B cell (primary cell): ENCODE measurements at places on chromosomes 13 and 19.
A peak's percentile ranks its signal among the peaks of the same experiment; 100 is the strongest.

DNA sequence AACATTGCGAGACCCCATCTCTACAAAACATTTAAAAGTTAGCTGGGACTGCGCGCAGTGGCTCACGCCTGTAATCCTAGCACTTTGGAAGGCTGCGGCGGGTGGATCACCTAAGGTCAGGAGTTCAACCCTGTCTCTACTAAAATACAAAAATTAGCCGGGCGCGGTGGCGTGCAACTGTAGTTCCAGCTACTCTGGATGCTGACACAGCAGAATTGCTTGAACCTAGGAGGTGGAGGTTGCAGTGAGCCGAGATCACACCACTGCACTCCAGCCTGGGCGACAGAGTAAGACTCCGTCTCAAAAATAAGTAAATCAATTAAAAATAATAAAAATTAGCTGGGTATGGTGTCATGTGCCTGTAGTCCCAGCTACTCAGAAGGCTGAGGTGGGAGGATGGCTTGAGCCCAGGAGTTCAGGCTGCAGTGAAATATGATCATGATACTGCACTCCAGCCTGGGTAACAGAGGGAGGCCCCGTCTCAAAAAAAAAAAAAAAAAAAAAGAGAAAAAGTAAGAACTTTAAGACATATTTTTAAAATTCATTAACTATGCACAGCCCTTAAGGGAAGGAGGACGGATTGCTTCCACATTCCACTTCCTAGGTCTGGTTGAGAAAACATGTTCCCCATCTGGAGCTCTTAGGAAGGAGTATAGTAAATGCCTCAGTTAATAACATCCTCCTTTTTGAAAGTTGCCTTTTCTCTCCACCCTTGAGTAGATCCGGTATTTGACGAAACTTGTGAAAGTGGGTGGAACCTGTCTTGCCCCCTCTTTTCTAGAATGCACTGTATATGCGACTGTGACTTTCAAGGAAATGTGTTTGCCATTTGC is 26.1 kb downstream of the EXOC3L2 start:
- H3K27me3 ChIP-seq = no peaks in the 10 kb centered on the region
- DNase-seq = no peak
- no peaks in the 10 kb centered on the region for H3K4me1 ChIP-seq

- H3K36me3 ChIP-seq = no peaks in the 10 kb centered on the region
- H3K27me3 ChIP-seq = peaks cover 13% of the 10 kb centered on the region
- H3K27ac ChIP-seq = no peak overlapping the region
- no peaks in the 10 kb centered on the region for H3K4me1 ChIP-seq
These were observed 12.4 kb upstream of the SIAH3 start for GRCh38 chr13:45863709-45864590.

- H3K27me3 ChIP-seq = no peaks in the 10 kb centered on the region
- no peak overlapping the region for H3K4me3 ChIP-seq
- no peaks in the 10 kb centered on the region for H3K4me1 ChIP-seq
- no peak overlapping the region for H3K27ac ChIP-seq
These were observed 94.1 kb upstream of the UFM1 start for GRCh38 chr13:38255600-38255999.

GRCh38 chr13:75492389-75492788 is 10.4 kb upstream of the TBC1D4 start:
- H3K4me3 ChIP-seq = no peak overlapping the region
- no peak for DNase-seq

DNA sequence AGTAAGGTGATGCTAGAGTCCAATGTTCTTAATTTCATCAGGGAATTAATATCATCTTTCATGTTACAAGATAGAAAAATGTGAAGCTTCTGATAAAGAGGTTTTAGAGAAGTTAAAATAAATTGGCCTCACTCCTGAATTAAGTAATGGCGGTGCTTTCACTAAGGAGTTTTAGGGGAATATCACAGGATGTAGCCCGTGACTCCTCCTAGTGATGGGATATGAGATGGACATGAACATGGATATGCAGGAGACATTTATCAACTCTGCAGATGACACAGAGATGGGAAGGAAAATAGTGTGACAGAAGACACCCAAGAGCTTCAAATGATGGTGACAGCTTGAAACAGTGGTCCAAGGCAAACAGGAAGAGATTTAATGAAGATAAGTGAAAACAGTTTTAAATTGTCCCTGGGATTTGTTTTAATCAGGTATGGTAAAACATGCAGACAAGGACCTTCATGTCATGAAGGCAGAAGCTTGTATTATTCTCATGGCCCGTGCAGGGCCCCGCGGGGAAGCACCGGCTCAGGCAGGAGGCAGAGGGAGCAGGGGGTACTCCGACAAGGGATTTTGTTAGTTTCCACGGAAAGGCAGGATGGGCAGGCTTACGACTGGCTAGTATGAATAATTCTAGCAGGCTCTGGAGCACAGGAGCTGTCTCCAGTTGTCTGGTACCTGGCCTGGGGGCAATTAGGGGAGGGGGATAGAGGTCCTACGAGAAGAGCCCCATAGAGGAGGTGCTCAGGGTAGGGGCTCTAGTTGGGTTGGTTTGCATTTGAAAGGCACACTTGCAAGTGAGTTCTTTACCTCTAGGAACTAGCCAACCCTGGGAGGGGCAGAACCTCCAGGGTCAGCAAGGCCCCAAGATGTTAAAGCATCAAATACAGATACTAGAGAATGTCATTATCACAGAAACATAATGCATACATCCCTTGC is 38.7 kb upstream of the FARP1 start:
- H3K4me3 ChIP-seq = no peak overlapping the region
- no peak for DNase-seq
- no peaks in the 10 kb centered on the region for H3K36me3 ChIP-seq
- H3K4me1 ChIP-seq = no peaks in the 10 kb centered on the region

DNA sequence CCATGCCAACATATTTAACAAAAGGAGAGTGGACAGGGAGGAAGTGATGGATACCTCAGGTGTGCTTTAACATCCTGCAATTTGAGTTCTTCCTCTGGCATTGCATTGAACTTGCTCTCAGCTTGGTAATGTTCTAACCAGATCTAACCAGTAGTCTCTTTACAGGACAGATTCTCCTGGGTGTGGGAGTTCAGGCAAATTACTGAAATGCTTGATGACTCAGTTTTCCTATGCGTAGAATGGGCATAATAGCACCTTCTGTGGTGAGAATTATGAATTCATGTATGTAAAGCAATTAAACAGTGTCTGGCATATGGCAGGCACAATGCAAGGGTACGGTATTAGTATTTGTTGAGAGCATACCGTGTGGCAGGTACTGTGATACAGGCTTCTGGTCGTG is 3.6 kb downstream of the AKAP11 start:
- H3K4me3 ChIP-seq = no peak overlapping the region
- H3K36me3 ChIP-seq = no peaks in the 10 kb centered on the region
- H3K4me1 ChIP-seq = peaks cover 71% of the 10 kb centered on the region
- DNase-seq = no peak

DNA sequence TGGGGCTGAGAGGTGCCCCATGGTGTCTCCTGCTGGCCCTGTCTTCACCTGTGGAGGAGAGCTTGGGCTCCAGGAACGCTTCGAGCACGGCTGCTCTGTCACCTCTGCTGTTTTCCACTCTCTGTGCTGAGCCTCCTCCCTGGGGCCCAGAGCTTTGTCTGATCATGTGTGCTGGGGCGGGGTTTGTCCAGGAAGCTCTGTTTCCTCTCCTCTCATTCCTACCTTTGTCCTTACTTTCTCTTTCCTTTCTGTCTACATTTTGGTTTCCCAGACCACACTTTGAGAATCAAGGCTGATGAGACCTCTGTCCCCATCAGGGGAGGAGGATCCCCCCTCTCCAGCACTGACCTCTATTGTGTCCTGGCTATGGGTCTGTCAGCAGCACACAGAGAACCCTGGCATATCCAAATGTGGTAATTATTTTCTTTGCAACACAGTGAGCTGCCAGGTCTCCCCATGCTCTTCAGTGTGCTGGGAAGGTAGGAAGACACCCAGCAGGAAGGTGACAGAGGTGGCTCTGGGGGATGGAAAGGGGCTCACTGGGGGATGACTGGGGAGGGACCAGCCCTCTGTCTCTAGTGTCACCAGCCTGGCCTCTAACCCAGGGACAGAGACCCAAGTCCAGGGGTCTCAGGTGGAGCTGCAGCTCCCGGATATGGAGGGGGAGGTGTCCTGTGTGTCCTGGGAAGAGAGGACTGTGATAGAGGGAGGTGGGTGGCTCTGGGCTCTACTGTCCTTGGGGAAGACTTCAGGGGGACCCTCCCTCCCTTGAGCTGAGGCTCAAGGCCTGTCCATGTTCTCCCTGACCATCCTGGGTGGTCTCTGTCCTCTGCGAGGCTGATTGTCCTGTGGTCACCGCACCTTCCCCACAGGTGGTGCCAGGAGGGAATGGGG is at the start of gene CEACAM1:
Gene CEACAM1, minus strand, starts transcription at position 128 of the 894 bp plus-strand sequence. Its CDS starts 107 bp downstream, at position 21.
- H3K27me3 ChIP-seq = no peaks in the 10 kb centered on the region
- peak within 1 kb of the TSS; percentile 67 for H3K27ac ChIP-seq

- peak overlapping the region; percentile 45 for H3K27ac ChIP-seq
- peak overlapping the region; percentile 61 for H3K4me3 ChIP-seq
- peaks cover 30% of the 10 kb centered on the region for H3K4me1 ChIP-seq
- peaks cover 6% of the 10 kb centered on the region for H3K27me3 ChIP-seq
- no peaks in the 10 kb centered on the region for H3K36me3 ChIP-seq
These were observed 454 bp downstream of the BLVRB start for GRCh38 chr19:40465025-40465556.

GRCh38 chr13:33362986-33363727 is 77.6 kb upstream of the STARD13 start:
- H3K4me3 ChIP-seq = no peak overlapping the region
- H3K27me3 ChIP-seq = no peaks in the 10 kb centered on the region
- H3K36me3 ChIP-seq = no peaks in the 10 kb centered on the region
- DNase-seq = peak; percentile 66
- H3K4me1 ChIP-seq = peaks cover 22% of the 10 kb centered on the region

GRCh38 chr13:110236831-110237261 is 70.1 kb downstream of the COL4A1 start:
- no peak overlapping the region for H3K27ac ChIP-seq
- no peaks in the 10 kb centered on the region for H3K4me1 ChIP-seq
- no peak overlapping the region for H3K4me3 ChIP-seq
- peaks cover 6% of the 10 kb centered on the region for H3K27me3 ChIP-seq

DNA sequence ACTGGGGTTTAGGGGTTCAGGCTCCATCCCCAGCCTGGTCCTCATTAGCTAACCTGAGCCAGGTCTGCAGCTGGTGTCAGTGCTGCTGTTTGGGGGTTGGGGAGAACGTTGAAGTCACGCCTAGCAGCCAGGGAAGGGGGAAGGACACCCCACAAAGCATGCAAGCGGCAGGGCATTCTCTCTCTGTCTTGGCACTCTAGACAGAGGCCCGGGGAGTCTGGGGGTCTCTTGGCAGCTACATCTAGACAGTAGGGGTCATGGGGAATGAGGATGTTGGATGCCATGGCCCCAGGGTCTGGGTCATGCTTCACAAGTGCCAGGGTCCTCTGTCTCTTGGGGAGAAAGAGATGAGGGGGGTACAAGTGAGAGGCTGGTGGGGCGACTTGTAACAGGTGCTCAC is 2.6 kb downstream of the ERICH4 start:
- H3K4me1 ChIP-seq = peaks cover 10% of the 10 kb centered on the region
- no peak overlapping the region for H3K27ac ChIP-seq
- no peak overlapping the region for H3K4me3 ChIP-seq

DNA sequence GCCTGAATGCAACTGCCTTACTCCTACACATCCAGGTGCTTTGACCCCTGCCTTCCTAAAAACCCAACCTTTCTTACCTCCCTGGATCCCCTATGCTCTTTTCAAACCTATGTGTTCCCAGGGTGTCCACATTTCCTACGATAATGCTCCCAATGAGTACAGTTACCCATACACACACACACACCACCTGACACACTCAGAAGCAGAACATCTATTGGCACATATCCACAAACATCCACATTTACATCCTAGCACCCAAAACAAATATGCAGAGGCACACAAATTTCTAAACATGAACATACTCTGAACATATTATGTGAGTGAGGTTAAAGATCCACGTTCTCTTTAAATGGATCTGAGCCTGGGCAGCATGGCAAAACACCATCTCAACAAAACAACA is 22.4 kb upstream of the PLAUR start:
- no peaks in the 10 kb centered on the region for H3K27me3 ChIP-seq
- H3K36me3 ChIP-seq = no peaks in the 10 kb centered on the region
- no peaks in the 10 kb centered on the region for H3K4me1 ChIP-seq
- no peak for DNase-seq

- H3K4me3 ChIP-seq = no peak overlapping the region
- no peaks in the 10 kb centered on the region for H3K27me3 ChIP-seq
- DNase-seq = no peak
These were observed 56.4 kb downstream of the IER2 start for GRCh38 chr19:13206587-13206986.

- H3K27me3 ChIP-seq = no peaks in the 10 kb centered on the region
- DNase-seq = no peak
- H3K4me3 ChIP-seq = no peak overlapping the region
- H3K36me3 ChIP-seq = no peaks in the 10 kb centered on the region
These were observed 423.6 kb downstream of the NDFIP2 start for GRCh38 chr13:79904581-79904980.

DNA sequence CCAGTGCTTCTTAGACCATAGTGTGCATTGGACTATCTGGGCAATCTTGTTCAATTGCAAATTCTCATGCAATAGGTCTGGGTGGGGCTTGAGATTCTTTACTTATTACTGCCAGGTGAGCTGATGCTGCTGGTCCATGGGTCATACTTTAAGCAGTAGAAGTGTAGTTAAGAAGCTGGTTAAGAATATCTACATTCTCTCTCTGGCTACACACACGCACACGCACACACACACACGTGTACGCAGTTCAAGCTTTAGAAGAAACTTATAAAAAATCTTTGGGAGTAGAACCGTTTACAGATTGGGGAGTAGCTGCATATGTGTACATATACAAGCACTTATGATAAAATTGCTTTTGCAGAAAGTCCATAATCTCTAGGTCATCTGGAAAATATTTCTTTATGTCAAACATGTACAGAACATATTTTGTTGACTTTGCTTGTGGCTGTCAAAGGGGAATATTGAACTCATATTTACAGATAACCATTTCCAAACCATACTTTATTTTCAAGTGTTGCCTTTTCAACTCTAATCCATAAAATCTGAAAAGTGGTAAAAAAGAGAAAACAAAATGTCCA is 99.7 kb downstream of the GPC6 start:
- no peak overlapping the region for H3K4me3 ChIP-seq
- no peaks in the 10 kb centered on the region for H3K4me1 ChIP-seq
- no peaks in the 10 kb centered on the region for H3K36me3 ChIP-seq
- DNase-seq = no peak
- no peaks in the 10 kb centered on the region for H3K27me3 ChIP-seq
- no peak overlapping the region for H3K27ac ChIP-seq

GRCh38 chr13:74751739-74752138 is 617.5 kb upstream of the KLF12 start:
- DNase-seq = no peak
- no peaks in the 10 kb centered on the region for H3K4me1 ChIP-seq
- no peaks in the 10 kb centered on the region for H3K27me3 ChIP-seq
- H3K4me3 ChIP-seq = no peak overlapping the region
- no peaks in the 10 kb centered on the region for H3K36me3 ChIP-seq

GRCh38 chr13:91329733-91330132 is 17.8 kb upstream of the MIR17HG start:
- H3K4me1 ChIP-seq = no peaks in the 10 kb centered on the region
- DNase-seq = no peak
- no peaks in the 10 kb centered on the region for H3K36me3 ChIP-seq
- no peak overlapping the region for H3K27ac ChIP-seq
- no peak overlapping the region for H3K4me3 ChIP-seq
